Head of caudate nucleus (tissue), 42 donors: ENCODE measurements at places on chromosomes 7 and 10.

DNA sequence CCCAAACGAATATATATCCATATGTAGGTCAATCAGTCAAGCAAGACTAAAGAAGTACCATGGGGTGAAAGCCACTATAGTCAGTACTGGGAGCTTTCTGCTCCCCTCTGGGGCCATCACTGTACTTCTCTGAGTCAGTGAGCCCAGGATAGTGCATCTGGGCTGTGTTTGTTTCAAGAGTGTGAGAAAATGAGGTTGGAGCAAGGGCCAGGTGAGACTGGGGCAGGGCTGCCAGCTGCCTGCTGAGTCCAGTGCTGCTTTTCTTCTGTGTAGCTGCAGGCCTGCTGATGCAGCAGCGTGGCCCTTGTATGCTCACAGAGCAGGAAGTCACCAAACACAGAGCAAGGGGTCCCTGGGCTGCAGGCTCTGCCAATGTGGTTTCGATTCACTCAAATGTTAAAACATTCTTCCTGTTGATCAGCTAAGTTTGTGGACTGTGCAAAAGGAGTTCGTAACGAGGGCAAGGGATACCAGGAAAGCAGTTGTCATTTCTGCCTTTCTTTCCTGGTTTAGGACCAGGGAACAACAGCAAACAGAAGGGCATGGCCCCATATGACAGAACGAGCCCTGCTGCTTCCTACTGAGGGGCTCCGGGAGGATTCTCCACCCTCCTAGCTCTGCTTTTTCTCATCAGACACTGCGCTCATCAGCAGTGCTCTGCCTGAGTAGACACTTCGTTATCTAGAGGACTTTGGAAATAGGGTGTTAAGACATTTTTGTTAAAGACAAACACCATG, 65.4 kb upstream of the TNS3 start:
- DNase-seq: peak; percentile 33

- no peak for DNase-seq
Measured at GRCh38 chr7:84913731-84914130, 273.1 kb downstream of the SEMA3D start.

GRCh38 chr7:42978496-42978895, 46.3 kb downstream of the MRPL32 start:
- no peak for DNase-seq

DNA sequence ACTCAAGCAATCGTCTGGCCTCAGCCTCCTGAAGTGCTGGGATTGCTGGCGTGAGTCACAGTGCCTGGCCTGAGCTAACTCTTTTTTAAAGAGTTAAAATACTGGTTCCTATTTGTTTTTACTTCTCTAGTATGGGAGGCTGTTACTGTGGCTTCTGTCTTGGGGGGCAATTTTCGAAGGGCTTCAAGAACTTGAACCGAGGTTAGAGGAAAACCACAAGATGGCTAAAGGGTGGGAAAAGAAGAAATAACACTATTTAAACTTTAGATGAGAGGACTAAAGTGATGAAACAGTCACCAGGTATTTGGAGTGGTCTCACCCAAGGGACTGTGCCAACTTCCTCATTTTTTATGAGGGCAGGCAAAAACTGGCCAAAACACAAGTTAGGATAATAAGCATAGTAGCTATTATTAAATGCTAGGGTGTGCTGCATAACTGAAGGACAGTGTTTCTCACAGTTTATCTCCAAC, 17.8 kb downstream of the MET start:
- DNase-seq: no peak

DNA sequence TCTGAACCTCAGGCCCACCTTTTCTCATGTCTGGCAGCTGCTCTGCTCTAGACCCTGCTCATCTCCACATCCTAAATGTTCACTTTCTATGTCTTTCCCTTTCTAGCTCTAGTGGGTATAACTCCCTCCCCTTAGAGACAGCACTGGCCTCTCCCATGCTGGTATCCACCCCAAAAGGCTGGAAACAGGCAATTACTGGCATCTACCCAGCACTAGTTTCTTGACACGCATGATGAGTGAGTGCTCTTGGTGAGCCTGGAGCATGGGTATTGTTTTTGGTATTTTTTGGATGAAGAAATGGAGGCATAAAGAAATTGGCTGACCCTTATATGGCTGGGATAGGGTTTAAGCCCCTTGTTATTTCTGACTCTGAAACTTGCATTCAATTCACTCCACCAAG, 156.0 kb downstream of the EGFR start:
- DNase-seq: no peak

GRCh38 chr10:71039551-71039950, 151.2 kb upstream of the PCBD1 start:
- no peak for DNase-seq

DNA sequence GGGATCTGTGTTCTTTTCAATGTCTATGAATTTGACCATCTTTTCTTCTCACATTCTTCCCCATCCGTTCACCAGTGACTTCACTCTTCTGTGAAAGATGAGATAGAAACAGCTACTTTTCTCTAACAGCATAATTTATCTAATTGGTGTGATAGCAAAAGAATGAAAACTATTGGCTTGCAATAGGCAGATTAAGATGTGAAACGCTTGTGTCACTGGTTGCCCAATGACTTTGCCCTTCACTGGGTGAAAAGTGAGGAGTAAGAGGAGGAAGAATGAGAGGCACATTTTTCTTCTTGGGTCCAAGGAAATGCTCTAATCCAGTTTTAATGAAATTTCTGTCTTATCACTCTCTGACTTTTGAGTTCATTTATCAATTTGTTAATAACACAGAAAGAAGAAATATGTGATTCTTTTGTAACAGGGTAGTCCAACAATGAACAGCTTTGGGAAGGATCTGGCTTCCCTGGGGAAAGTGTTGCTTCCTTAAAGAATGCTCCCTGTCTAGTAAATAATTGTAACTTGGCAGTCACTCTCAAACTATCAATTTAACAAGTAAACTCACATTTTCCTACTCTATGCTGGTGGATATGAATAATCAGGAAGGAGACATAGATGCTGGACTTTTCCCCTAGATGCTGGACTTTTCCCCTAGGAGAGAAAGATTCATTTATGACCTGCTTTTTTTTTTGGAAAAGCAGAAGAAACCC, 35.1 kb downstream of the BET1 start:
- DNase-seq: no peak

- no peak for DNase-seq
Measured at GRCh38 chr7:88566162-88566729, 193.3 kb upstream of the ZNF804B start.

- no peak for DNase-seq
Measured at GRCh38 chr10:77493851-77494261, 143.8 kb downstream of the KCNMA1 start.

DNA sequence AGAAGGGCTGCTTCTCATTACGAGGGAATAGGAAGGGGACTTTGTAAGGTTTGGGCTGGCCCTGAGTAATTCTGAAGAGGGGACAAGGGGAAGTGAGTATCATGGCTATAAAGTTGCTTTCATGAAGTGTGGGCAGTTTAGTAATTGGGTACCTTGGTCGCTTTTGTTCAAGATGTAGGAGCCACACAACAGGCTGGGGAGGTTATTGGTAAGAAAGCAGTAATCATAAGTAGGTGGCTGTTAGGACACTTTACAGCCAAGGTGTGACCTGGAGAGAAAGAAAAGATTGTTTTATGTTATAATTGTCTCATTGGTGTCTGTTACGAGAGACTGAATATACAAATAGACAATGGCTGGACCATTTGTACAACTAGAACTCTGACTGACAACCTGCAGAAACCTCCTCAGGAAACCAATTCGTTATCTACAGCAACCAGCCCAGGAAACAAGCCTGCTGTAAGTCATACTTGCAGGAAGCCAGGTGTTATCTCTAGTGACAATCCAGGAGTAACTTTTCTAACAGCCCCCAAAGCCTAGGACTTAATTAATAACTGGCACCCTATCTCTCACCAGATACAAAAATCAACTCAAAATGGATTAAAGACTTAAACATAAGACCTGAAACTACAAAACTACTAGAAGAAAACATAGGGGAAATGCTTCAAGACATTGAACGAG, 5.0 kb upstream of the CCM2 start:
- DNase-seq: no peak
